ENCODE measurements at places on chromosomes 1 and 21. TPM values are rescaled to one million over a fixed set of nuclear protein-coding genes. Genes with fewer than 3 reads are reported as not detected.

GRCh38 chr21:42059141-42059540, 12.0 kb upstream of the UMODL1 start:
- no peak for DNase-seq

- DNase-seq, result no peak
Observed at GRCh38 chr1:33274446-33274845, 18.2 kb downstream of the ZNF362 start.

S100A8 gene
- not detected for total RNA-seq

DNA sequence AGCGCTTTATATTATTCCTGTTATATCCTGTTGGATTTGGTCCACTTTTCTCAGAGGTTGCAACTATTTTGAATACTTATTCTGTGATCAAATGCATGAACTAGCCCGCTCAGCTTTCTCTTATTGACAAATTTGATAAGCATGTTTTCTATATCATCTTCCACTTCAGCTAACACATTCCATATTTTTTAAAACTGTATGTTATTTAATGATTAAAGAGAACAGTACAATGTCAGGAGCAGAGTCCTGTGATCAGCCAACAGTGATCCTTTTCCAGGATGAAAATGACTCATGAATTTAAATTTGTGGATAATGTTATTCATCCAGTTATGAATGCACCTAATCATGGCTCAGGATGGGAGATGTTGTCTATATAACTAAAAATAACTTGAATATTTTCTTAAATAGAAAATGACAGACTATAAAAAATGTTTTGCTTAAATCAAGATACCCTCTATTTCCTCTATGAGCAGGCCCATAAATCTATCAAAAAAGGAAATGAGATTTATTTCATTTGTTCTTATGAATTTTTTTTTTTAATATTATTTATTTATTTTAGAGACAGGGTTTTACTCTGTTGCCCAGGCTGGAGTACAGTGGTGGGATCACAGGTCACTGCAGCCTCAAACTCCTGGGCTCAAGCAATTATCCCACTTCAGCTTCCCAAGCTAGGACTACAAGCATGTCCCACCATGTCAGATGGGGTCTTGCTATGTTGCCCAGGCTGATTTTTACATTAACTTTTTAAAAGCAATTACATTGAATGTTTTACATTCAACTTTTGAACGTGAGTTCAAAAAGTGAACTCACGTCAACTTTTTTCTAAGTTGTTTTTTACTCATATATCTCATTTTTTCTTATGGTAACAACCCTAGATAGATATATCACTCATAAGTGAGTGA, 12.5 kb downstream of the BPNT1 start:
- DNase-seq, result no peak

DNA sequence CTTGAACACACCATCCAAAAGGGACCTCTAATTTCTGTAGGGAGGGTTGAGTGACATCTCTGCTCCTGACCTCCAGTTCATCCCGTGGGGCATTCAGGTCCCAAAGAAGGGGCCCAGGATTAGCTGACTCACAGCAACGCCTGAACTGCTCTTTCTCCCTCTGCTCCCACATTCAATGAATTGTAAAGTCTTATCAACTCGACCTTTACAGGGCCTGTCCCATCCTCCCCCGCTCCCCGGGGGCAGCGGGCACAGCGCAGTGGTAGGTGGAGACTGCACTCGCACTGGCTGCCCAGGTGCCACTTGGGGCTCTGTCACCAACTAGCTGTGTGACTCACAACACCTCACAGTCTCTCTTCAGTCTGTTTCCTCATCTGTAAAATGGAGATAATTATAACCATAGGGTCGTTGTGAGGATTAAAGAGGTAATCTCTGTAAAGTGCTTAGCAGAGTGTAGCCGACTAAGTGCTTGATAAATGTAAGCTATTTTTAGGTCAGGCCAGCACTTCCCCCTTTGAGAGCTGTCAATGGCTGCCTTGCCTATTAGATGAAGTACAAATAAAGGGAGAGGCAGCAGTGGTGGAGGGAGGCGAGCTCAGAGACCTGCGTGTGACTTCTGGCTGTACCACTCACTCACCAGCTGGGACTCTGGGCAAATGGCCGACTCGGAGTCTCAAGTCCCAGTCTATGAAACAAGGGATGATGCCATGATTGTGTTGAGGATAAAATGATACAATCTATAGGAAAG, 637 bp upstream of the MYBPHL start:
- DNase-seq, result no peak

Data from progenitor cell of endocrine pancreas (in vitro differentiated cells).